ENCODE measurements at places on chromosomes 6 and 20.

DNA sequence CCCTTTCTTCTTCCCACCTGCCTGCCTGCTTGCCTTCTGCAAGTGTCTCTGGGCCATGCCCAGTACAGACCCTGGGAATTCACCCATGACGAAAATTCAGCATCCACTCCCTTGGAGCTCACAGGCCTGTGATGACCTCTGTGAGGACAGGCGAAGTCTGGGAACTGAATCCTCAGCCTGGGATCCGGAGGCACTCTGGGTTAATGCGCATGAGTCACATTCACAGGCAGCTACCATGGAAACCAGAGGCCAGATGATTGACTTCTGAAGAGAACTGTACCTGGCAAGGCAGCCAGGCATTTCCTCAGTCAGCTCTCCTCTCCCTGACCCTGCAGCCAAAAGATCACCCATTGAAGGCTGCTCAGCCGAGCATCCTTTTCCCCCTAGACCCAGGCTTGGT is 41.0 kb downstream of the SLC9A8 start:
- no peak overlapping the region for H3K27ac ChIP-seq
- no peaks in the 10 kb centered on the region for H3K27me3 ChIP-seq
- no peaks in the 10 kb centered on the region for H3K4me1 ChIP-seq

DNA sequence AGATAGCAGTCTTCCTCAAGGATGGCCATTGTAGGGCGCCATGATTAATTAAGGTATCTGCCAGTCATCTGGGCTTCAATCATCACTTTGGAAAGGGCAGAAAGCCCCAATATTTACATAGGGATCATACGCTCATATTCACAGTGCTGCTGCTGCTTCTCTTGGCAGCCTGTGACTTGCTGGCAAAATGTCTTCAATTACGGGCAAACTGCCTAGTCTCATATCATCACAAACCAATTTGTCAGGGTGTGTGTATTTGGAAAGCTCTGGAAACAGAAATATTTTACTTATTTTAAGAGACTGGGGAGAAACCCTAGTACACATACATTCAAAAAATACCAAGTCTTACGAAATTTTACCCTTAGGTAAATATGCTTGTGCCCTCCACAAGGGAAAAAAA is 77.6 kb downstream of the SAMD5 start:
- no peaks in the 10 kb centered on the region for H3K36me3 ChIP-seq
- H3K27me3 ChIP-seq, result no peaks in the 10 kb centered on the region
- no peak overlapping the region for H3K27ac ChIP-seq
- DNase-seq, result no peak
- H3K4me3 ChIP-seq, result no peak overlapping the region

- no peak overlapping the region for H3K27ac ChIP-seq
- no peak overlapping the region for H3K4me3 ChIP-seq
- H3K27me3 ChIP-seq, result no peaks in the 10 kb centered on the region
- DNase-seq, result no peak
- H3K4me1 ChIP-seq, result no peaks in the 10 kb centered on the region
These were observed 289.9 kb upstream of the ZFP64 start for GRCh38 chr20:52481443-52481842.

- H3K36me3 ChIP-seq, result no peaks in the 10 kb centered on the region
- no peak for DNase-seq
- peaks cover 8% of the 10 kb centered on the region for H3K4me1 ChIP-seq
- no peak overlapping the region for H3K27ac ChIP-seq
- H3K4me3 ChIP-seq, result no peak overlapping the region
These were observed 122.6 kb downstream of the SGK1 start for GRCh38 chr6:134195164-134195906.

GRCh38 chr6:121767211-121767610 is 331.8 kb downstream of the GJA1 start:
- no peaks in the 10 kb centered on the region for H3K36me3 ChIP-seq
- H3K4me3 ChIP-seq, result no peak overlapping the region
- no peak overlapping the region for H3K27ac ChIP-seq

DNA sequence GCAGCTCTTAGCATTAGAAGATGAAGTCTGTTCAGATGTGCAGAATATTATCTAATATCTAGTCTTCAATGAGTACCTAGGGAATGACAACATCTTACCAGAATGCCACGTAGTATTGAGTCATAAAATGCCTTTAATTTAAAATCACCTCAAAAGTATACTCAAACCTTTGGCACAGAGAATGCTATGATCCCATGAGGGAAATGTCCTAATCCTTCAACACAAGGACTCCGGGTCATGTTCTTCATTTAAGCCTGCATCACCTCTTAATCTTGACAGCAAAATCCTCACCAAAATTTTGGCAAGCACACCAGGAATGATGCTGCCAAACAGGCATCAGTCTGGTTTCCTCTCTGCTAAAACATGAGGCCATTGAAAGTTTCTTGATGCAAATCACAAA is 23.6 kb upstream of the MARCKS start:
- DNase-seq, result no peak
- H3K4me1 ChIP-seq, result no peaks in the 10 kb centered on the region
- H3K27ac ChIP-seq, result no peak overlapping the region
- H3K4me3 ChIP-seq, result no peak overlapping the region

GRCh38 chr6:156729248-156729647 is 47.9 kb upstream of the ARID1B start:
- H3K27me3 ChIP-seq, result no peaks in the 10 kb centered on the region
- no peak overlapping the region for H3K27ac ChIP-seq
- DNase-seq, result no peak
- H3K4me3 ChIP-seq, result no peak overlapping the region

- no peak overlapping the region for H3K27ac ChIP-seq
- H3K27me3 ChIP-seq, result no peaks in the 10 kb centered on the region
- no peak overlapping the region for H3K4me3 ChIP-seq
- peaks cover 9% of the 10 kb centered on the region for H3K4me1 ChIP-seq
- peak; percentile 43 for DNase-seq
- no peaks in the 10 kb centered on the region for H3K36me3 ChIP-seq
These were observed 35.7 kb upstream of the ARID1B start for GRCh38 chr6:156741287-156742073.

DNA sequence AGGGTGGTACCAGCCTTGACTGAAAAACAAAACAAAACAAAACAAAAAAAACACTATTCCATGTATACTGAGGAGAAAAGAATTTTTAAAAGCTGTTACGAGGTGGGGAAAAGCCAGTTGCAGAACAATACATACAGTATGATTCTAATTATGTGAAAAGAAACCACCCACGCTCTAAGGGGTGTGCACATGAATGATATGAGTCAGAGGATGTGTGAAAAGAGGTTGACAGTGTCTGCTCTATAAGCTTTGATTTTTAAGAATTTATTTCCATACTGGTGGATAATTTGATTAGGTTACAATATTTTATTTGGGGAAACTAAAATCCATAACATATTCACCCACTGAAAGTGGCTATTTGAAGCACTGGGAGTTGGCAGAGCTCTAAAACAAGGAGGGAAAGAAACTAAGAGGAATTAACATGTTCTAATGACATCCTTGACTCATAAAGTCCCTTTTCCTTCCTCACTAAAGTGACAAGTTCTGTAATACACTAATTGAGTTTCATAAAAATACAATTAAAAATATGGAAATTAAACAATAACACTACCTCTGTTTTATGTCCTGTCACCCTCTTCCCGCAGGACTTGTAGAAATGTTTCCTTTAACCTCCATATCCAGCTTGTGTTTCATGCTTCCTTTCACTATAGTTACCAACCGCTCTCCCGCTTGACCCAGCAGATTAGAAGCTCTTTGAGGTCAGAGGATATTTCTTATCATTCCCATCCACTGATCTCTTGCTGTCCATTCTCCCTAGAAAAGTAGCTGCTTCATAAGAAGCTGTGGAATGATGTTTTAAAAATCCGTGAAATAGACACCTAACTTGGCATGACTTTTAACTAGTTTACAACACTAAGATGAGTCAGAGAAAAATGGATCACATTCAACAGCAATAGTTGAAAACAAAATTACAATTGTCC is 118.6 kb upstream of the CCDC28A start:
- H3K4me1 ChIP-seq, result no peaks in the 10 kb centered on the region
- H3K27ac ChIP-seq, result no peak overlapping the region
- no peak overlapping the region for H3K4me3 ChIP-seq
- no peak for DNase-seq

GRCh38 chr20:9269280-9269971 is 200.5 kb downstream of the PLCB4 start:
- H3K4me3 ChIP-seq, result no peak overlapping the region
- H3K27me3 ChIP-seq, result no peaks in the 10 kb centered on the region
- DNase-seq, result no peak
- no peaks in the 10 kb centered on the region for H3K4me1 ChIP-seq
- H3K27ac ChIP-seq, result no peak overlapping the region
- H3K36me3 ChIP-seq, result no peaks in the 10 kb centered on the region

GRCh38 chr6:91521999-91522398 is 935.1 kb upstream of the MAP3K7 start:
- no peaks in the 10 kb centered on the region for H3K27me3 ChIP-seq
- no peaks in the 10 kb centered on the region for H3K36me3 ChIP-seq
- H3K4me1 ChIP-seq, result no peaks in the 10 kb centered on the region
- no peak overlapping the region for H3K27ac ChIP-seq

DNA sequence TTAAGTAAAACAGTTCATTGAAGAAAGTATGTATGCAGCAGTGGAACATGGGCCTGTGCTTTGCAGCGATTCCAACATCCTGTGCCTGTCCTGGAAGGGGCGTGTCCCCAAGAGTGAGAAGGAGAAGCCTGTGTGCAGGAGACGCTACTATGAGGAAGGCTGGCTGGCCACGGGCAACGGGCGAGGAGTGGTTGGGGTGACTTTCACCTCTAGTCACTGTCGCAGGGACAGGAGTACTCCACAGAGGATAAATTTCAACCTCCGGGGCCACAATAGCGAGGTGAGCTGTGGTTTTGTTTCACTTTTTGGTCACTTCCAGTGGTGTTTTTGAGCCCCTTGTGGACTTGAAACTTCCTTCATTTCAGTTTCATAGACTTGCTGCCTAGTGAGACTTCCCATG is 1.7 kb downstream of the TULP4 start:
- H3K4me3 ChIP-seq, result peak overlapping the region; percentile 48
- no peak overlapping the region for H3K27ac ChIP-seq
- DNase-seq, result peak; percentile 42
- H3K27me3 ChIP-seq, result no peaks in the 10 kb centered on the region
- peaks cover 16% of the 10 kb centered on the region for H3K4me1 ChIP-seq
- peaks cover 3% of the 10 kb centered on the region for H3K36me3 ChIP-seq

DNA sequence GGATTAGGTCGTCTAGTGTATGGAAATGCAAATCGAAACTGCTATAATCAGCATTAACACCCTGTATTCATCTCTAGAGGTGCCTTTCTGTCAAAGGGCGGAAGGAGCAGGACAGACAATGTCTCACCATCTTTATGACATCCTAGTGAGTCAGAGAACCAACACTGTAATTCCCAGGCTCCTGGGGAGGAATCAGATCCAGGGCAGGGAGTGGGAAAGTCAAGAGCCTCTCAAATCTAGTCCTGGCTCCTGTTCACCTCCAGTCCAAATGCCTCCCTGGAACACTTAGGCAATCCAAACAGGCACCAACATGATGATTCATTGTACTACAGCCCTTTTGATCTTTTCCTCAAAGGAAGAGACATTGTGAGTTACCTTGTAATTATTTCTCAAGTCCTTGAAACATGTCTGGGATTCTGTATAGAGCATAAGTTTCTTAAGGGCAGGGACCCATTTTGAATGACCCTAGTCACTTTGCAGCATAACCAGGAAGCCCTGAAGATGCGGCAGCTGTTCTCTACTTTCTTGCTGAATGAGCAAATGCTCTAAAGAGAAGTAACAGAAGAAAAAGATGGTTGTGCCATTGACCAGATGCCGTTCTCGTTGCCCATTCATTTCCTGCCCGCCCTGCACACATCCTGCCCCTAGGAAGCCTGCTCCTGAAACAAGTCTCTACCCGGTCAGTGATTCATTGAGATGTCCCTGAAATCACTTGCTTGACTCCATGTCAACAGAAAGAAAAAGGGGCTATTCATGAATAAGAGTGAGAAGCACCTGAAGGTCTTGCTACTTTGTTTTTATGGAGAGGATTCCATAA is 112.8 kb upstream of the JARID2 start:
- H3K4me1 ChIP-seq, result peaks cover 9% of the 10 kb centered on the region
- H3K27me3 ChIP-seq, result no peaks in the 10 kb centered on the region
- H3K36me3 ChIP-seq, result no peaks in the 10 kb centered on the region
- no peak overlapping the region for H3K4me3 ChIP-seq
- DNase-seq, result no peak
- H3K27ac ChIP-seq, result no peak overlapping the region

- H3K36me3 ChIP-seq, result no peaks in the 10 kb centered on the region
- H3K4me3 ChIP-seq, result no peak overlapping the region
- H3K27me3 ChIP-seq, result no peaks in the 10 kb centered on the region
- peak; percentile 17 for DNase-seq
- H3K27ac ChIP-seq, result no peak overlapping the region
- no peaks in the 10 kb centered on the region for H3K4me1 ChIP-seq
These were observed 46.1 kb downstream of the LYRM4 start for GRCh38 chr6:5214570-5215052.

GRCh38 chr6:43575105-43575771 is 600 bp downstream of the XPO5 start:
- peak overlapping the region; percentile 90 for H3K4me3 ChIP-seq
- peak overlapping the region; percentile 80 for H3K27ac ChIP-seq
- H3K4me1 ChIP-seq, result peaks cover 28% of the 10 kb centered on the region
- DNase-seq, result no peak
- peaks cover 2% of the 10 kb centered on the region for H3K36me3 ChIP-seq

- no peak overlapping the region for H3K27ac ChIP-seq
- no peaks in the 10 kb centered on the region for H3K27me3 ChIP-seq
- no peak overlapping the region for H3K4me3 ChIP-seq
- no peaks in the 10 kb centered on the region for H3K36me3 ChIP-seq
These were observed 147.1 kb upstream of the MARCKS start for GRCh38 chr6:113709936-113710509.

- H3K4me1 ChIP-seq, result peaks cover 8% of the 10 kb centered on the region
- no peaks in the 10 kb centered on the region for H3K36me3 ChIP-seq
- H3K4me3 ChIP-seq, result no peak overlapping the region
- no peak overlapping the region for H3K27ac ChIP-seq
- H3K27me3 ChIP-seq, result peaks cover under 1% of the 10 kb centered on the region
These were observed 143.7 kb downstream of the DLL1 start for GRCh38 chr6:170147056-170147787.

DNA sequence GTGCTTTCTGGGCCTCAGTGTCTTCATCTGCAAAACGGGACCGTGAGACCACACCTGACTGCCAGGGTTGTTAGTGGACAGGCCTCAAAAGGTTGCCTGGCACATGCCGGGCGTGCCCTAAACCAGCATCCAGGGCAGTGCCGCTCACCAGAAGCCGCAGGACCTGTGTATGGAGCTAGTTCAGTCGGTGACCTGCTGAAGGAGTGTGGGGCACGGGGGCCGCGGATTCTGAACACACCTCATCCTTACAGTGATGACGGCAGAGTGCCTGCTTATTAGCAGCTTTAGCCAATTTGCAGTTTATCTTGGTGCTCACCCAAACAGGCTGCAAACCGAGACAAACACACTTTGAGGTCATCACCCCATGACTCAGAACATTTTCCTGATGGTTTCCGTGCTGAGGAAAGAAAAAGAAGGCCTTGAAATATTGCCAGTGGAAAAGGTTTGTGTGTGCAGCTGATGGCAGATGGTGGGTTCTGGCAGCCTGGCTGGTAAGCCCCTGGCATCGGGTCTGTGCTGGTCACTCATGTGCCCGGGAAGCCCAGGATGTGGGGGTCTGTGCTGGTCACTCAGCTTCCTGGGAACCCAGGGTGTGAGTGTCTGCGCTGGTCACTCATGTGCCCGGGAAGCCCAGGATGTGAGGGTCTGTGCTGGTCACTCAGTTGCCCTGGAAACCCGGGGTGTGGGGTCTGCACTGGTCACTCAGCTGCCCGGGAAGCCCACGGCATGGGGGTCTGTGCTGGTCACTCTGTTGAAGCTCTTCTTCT is 153.8 kb downstream of the ERMARD start:
- H3K27ac ChIP-seq, result no peak overlapping the region
- no peak overlapping the region for H3K4me3 ChIP-seq
- DNase-seq, result no peak
